ENCODE measurements at places on chromosomes 3 and 15. TPM values are rescaled to one million over a fixed set of nuclear protein-coding genes. Genes with fewer than 3 reads are reported as not detected.
A peak's percentile ranks its signal among the peaks of the same experiment; 100 is the strongest.

The RPL32 gene
- total RNA-seq = 5,091 TPM

DNA sequence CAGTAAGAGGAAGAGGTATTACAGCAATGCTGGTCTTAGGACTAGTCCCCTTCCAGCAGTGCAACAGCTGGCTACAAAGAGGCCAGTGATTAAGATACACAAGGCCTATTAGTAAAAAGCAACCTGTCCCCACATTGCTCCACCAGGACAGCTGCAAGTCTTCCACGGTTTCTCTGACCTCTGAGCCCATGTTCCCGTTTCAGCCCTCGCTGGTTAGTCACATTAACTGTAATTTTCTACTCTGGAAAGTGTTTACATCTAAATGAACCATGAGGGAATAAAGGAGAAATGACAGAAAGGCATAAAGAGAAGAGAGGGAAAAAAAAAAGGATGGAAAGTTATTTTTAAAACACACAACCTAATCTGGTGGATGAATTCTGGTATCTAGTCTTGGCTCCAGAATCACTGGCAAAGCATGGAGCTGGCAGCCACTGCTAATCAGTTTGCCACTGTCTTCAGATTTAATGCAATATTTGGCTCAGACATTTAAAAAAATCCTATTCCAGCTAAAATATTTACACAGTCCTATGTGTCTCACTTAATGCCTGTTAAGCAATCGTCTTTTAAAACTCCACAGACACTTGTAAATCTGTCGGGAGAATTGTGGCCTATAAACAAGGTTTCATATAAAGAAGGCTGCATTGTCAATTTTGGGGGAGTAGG lies 154.9 kb downstream of the GREM1 start:
- DNase-seq = peak; percentile 31
- H3K4me3 ChIP-seq = no peak overlapping the region

DNA sequence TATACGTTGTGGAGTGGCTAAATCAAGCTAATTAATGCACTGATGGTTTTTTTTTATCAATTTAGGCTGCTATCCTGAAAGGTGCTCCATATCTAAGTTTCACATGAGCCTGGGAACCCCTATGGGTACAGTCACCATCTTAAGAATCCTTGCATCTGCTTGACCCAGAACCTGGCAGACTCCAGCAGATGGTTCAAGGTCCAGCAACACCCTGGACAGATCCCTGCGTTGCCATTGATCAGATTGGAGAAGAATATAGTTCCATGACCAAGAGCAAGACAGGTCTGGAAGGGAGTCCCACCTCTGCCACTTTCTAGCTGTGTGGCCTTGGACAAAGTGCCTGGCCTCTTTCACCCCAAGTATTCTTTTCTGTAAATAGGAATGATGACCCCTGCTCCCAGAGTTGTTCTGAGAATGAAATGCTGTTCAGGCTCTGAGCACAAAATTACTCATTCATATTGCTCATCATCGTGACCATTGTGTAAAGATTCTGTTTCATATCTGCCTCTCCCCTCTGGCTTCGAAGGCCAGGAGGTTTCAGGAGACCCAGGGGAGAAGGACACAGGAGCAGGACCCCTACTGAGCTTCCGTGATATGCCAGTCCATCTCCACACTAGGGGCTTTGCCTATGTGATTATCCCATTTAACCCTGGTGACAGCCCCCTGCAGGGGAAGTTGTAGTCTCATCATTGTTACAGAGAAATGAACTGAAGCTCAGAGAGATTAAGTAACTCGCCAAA lies 30.0 kb upstream of the TSEN2 start:
- no peak overlapping the region for H3K27ac ChIP-seq
- no peaks in the 10 kb centered on the region for H3K27me3 ChIP-seq

GRCh38 chr3:106758459-106758858 lies 618.8 kb upstream of the CCDC54 start:
- no peak overlapping the region for H3K27ac ChIP-seq
- no peak for DNase-seq
- no peaks in the 10 kb centered on the region for H3K36me3 ChIP-seq
- no peaks in the 10 kb centered on the region for H3K27me3 ChIP-seq

GRCh38 chr3:59737241-59737640 lies 687.4 kb upstream of the CFAP20DC start:
- no peak for DNase-seq
- no peak overlapping the region for H3K4me3 ChIP-seq
- H3K27me3 ChIP-seq = no peaks in the 10 kb centered on the region
- H3K27ac ChIP-seq = no peak overlapping the region

DNA sequence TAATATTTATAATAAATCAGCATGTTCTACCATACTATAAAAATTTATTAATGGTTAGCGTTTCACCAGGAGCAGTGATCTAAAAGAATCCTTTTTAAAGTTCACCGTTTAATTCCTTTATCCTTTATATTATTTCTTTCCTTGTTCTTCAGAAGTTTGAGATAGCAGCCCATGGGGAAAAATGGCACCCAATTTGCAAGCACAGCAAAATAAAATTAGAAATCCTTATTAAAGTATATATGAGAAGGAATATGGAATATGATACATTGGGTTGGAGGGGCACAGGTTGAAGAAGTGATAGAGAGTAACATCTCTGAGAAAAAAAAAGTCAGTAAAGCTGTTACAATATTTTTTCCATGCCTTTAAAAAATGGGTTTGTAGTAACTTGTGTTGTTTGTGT lies 892.0 kb downstream of the NAALADL2 start:
- no peak overlapping the region for H3K27ac ChIP-seq
- no peak for DNase-seq
- no peaks in the 10 kb centered on the region for H3K27me3 ChIP-seq
- no peaks in the 10 kb centered on the region for H3K36me3 ChIP-seq
- no peak overlapping the region for H3K4me3 ChIP-seq
- no peaks in the 10 kb centered on the region for H3K4me1 ChIP-seq

The CFAP100 gene
- total RNA-seq = not detected

The MRPL46 gene
- total RNA-seq = 26.6 TPM

- no peak overlapping the region for H3K4me3 ChIP-seq
- no peaks in the 10 kb centered on the region for H3K27me3 ChIP-seq
- peaks cover 3% of the 10 kb centered on the region for H3K4me1 ChIP-seq
Observed at GRCh38 chr15:85723960-85724945, 70.5 kb downstream of the KLHL25 start.

- no peak for DNase-seq
- no peak overlapping the region for H3K4me3 ChIP-seq
- H3K27ac ChIP-seq = no peak overlapping the region
Observed at GRCh38 chr3:147360646-147361453, 45.5 kb downstream of the ZIC4 start.

- H3K4me3 ChIP-seq = no peak overlapping the region
- H3K4me1 ChIP-seq = no peaks in the 10 kb centered on the region
- DNase-seq = no peak
- 0 out of 2 replicates have a peak, but pooled peaks cover 2% of the 10 kb centered on the region for H3K27me3 ChIP-seq
Observed at GRCh38 chr3:101185341-101185740, 135.0 kb downstream of the IMPG2 start.

The ASB14 gene
- total RNA-seq = 0.04 TPM

- H3K27me3 ChIP-seq = no peaks in the 10 kb centered on the region
- H3K27ac ChIP-seq = no peak overlapping the region
- H3K36me3 ChIP-seq = 0 out of 2 replicates have a peak, but pooled peaks cover 2% of the 10 kb centered on the region
Observed at GRCh38 chr3:51966486-51966885, 768 bp downstream of the PCBP4 start.

GRCh38 chr3:62833538-62833937 lies 41.7 kb downstream of the CADPS start:
- DNase-seq = peak; percentile 66
- H3K4me3 ChIP-seq = no peak overlapping the region
- no peak overlapping the region for H3K27ac ChIP-seq
- no peaks in the 10 kb centered on the region for H3K27me3 ChIP-seq

DNA sequence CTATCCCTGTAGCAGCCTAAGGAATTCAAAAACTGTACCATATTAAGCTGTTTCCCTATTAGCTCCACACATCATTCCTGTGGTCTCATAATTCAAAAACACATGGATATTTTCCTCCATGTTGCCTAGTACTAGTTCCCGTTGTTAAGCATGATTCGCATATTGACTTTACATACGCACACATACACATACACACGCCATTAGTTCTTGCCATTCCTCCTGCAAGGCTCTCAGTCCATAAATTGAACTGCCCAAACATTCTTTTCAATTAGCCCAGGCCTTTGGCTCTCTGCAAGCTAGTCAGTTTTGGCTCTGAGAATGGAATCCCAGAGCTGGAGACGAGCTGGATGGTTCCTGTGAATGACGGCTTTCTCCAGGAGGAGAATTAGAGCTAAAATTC lies 57.2 kb upstream of the RAD18 start:
- H3K27ac ChIP-seq = no peak overlapping the region
- DNase-seq = no peak
- H3K36me3 ChIP-seq = no peaks in the 10 kb centered on the region
- no peaks in the 10 kb centered on the region for H3K27me3 ChIP-seq

The TTC23 gene
- 9.0 TPM for total RNA-seq

DNA sequence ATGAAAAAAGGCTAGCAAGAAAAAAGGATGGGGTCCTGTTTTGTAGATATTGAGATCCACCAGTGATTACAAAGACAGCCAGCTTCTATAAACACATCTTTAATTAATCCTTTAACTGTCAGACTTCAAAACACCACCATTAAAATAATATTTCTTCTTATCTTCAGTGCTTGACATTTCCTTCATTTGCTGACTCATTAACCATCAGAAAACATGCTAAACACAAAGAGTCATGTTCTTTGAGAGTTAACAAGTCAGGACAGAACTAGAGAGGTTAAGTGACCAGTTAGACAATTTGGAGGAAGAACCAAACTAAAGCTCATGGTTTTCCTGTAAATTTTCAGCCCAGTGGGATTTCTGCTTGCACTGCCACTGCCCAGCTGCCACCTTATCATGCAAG lies 111.4 kb downstream of the MEIS2 start:
- H3K4me1 ChIP-seq = no peaks in the 10 kb centered on the region
- no peak overlapping the region for H3K27ac ChIP-seq
- H3K4me3 ChIP-seq = no peak overlapping the region

GRCh38 chr15:95407534-95407933 lies 923.0 kb upstream of the NR2F2 start:
- H3K27me3 ChIP-seq = no peaks in the 10 kb centered on the region
- no peak for DNase-seq
- no peak overlapping the region for H3K27ac ChIP-seq
- no peaks in the 10 kb centered on the region for H3K4me1 ChIP-seq
- no peaks in the 10 kb centered on the region for H3K36me3 ChIP-seq

DNA sequence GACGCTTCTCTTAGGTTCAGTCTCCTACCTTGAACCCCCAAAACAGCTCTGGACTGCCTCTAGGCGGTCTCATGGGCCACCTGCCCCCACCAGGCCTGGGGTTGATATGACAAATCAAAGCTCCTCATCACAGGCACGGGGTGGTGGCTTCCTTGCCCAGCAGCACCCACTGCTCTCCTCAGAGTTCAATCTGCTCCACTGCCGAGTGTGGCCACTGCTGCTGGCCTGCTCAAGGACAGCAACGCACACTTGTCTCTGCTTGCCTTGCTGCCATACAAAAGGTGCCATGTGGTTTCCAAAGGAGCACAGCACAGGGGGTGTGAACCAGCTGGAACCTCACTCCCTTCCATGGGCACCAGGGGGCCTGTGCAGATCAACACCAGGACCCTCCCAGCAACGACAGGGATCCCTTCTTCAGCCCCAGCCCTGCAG lies 10.2 kb downstream of the KBTBD13 start:
- H3K27ac ChIP-seq = no peak overlapping the region
- H3K27me3 ChIP-seq = no peaks in the 10 kb centered on the region
- no peak overlapping the region for H3K4me3 ChIP-seq
- no peaks in the 10 kb centered on the region for H3K36me3 ChIP-seq
- peak; percentile 61 for DNase-seq

DNA sequence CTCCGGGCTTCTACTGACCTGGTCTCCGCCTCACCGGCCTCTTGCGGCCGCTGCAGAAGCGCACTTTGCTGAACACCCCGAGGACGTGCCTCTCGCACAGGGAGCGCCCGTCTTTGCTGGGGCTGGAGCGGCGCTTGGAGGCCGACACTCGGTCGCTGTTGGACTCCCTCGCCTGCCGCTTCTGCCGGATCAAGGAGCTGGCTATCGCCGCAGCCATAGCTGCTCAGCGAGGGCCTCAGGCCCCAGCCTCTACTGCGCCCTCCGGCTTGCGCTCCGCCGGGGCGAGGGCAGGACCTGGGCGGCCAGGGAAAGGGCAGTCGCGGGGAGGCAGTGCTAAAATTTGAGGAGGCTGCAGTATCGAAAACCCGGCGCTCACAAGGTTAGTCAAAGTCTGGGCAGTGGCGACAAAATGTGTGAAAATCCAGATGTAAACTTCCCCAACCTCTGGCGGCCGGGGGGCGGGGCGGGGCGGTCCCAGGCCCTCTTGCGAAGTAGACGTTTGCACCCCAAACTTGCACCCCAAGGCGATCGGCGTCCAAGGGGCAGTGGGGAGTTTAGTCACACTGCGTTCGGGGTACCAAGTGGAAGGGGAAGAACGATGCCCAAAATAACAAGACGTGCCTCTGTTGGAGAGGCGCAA lies 319.2 kb downstream of the FGF12 start:
- H3K27me3 ChIP-seq = no peaks in the 10 kb centered on the region
- no peak for DNase-seq
- no peak overlapping the region for H3K4me3 ChIP-seq
- H3K36me3 ChIP-seq = no peaks in the 10 kb centered on the region

GRCh38 chr3:127473244-127474024 lies 117.1 kb downstream of the TPRA1 start:
- H3K36me3 ChIP-seq = no peaks in the 10 kb centered on the region
- H3K27ac ChIP-seq = no peak overlapping the region
- H3K4me3 ChIP-seq = no peak overlapping the region
- no peaks in the 10 kb centered on the region for H3K4me1 ChIP-seq
- DNase-seq = peak; percentile 66

The UNC45A gene
- total RNA-seq = 25.1 TPM

The MORC1 gene
- total RNA-seq = not detected

DNA sequence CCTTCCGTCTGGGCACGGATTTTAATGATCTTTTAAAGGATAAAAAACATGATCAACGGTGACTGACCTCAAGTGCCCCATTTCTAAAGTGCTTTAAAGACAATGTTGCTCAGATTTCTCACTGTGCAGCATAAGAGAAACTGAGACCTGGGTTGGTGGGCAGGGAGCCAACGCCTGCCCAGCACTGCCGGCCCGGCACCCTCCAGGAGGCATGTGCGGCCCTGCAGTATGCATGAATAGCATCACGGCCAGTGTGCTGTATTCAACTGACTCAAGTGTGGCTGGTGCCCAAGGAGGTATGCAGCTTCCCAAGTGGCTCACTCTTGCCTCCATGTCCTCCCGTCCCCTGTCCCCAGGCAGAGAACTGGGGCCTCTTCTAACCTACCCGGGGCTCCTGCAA lies 30.3 kb downstream of the SEC61A1 start:
- no peaks in the 10 kb centered on the region for H3K27me3 ChIP-seq
- H3K36me3 ChIP-seq = peaks cover 45% of the 10 kb centered on the region
- DNase-seq = no peak
- H3K27ac ChIP-seq = no peak overlapping the region
- no peak overlapping the region for H3K4me3 ChIP-seq
